ENCODE measurements at places on chromosomes 16 and 17. TPM values are rescaled to one million over a fixed set of nuclear protein-coding genes. Genes with fewer than 3 reads are reported as not detected.

CCL18 gene
- total RNA-seq, result not detected

DNA sequence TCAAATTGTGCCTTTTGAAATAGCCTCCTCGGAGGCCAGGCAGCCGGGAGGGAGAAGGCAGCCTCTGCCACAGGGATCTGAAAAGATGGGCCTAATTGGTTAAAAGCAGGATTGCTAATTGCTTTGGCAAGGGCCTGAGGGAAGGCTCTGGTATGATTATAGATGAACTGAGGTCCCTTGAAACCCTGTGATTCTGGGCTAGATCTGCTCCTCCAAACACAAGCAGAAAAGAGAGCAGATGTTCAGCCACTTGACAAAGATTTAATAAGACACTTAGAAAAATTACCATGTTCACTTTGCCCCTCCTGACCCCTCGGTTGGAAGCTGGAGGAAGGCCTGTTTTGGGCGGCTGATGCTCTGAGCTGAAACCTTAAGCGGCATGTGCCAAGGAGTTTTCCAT lies 209.5 kb upstream of the MPHOSPH6 start:
- DNase-seq, result no peak

GRCh38 chr17:4201226-4201625 lies 58.2 kb downstream of the CYB5D2 start:
- no peak for DNase-seq

- DNase-seq, result no peak
These were observed 25.2 kb upstream of the GPRC5B start for GRCh38 chr16:19909750-19910322.

GRCh38 chr16:10647721-10648296 lies 46.9 kb downstream of the TEKT5 start:
- no peak for DNase-seq

GRCh38 chr16:72853575-72854266 lies 194.2 kb downstream of the ZFHX3 start:
- DNase-seq, result no peak
